Activated CD4-positive, CD25-positive, alpha-beta regulatory T cell treated with anti-CD3 and anti-CD28 coated beads, Interleukin-2, amount 50 U/mL, for 72 hours (primary cell): ENCODE measurements at places on chromosomes 11 and 22.

DNA sequence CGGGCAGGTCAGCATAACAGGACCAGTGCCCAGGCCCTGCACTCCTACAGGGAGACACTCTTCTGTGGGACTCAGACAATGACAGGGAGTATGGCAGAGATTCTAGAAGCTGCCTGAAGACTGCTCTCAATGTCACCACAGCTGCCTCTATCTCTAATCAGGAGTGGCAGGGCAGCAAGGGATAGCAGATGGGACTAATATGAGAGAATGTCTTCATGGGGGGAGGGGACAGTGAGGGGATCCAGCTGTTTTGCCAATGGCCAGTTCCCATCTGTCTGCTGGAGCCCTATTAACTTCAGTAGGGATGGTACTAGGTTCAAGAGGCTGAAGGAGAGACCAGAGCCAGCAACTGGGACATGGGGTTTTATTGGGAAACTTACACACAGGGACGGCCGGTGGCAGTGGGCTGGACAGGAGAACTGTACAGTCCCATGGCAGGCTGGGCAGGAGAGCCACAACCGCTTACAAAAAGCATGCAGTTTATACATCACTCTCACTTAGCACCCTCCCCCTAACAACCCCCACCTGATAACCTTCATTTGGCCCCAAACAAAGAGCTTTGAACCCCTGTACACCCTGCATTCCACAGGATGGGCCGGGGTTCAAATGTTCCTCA is 2.5 kb upstream of the CD82 start:
- no peak for DNase-seq

GRCh38 chr11:70725278-70725677 is 326.9 kb downstream of the CTTN start:
- no peak for DNase-seq

DNA sequence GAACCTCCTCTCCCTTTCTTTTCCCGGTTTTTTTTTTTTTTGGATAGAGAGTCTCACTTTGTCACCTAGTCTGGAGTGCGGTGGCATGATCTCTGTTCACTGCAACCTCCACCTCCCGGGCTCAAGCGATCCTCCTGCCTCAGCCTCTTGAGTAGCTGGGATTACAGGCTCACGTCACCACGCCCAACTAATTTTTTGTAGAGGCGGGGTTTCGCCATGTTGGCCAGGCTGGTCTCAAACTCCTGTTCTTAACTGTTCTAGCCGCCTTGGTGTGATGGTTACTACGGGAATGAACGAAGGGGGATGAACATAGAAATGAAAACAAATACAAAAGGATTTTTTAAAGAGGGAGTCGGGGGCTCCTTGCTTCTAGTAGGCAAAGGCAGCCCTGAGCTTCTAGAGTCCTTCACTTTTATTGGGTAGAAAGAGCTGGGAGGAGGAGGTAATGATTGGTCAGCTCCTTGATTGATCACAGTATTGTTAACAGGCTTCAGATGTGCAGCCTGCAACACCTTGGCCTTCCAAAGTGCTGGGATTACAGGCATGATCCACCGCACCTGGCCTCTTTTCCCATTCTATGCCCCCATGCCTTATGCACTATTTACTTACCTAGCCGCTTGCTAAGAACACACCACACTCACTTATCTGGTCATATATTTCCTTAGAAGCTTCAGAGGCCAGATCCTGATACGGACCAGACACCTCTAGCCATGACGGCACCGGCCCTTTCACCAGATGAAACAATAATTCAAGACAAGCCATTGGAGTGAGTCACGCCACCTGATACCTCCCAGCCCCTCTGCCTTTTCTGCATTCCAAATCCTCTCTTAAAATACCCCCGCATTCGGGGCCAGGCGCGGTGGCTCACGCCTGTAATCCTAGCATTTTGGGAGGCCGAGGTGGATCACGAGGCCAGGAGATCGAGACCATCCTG is 20.7 kb downstream of the SUSD2 start:
- no peak for DNase-seq

GRCh38 chr11:46524201-46524770 is 69.5 kb downstream of the AMBRA1 start:
- DNase-seq = no peak
